ENCODE measurements at places on chromosomes 4 and X.

DNA sequence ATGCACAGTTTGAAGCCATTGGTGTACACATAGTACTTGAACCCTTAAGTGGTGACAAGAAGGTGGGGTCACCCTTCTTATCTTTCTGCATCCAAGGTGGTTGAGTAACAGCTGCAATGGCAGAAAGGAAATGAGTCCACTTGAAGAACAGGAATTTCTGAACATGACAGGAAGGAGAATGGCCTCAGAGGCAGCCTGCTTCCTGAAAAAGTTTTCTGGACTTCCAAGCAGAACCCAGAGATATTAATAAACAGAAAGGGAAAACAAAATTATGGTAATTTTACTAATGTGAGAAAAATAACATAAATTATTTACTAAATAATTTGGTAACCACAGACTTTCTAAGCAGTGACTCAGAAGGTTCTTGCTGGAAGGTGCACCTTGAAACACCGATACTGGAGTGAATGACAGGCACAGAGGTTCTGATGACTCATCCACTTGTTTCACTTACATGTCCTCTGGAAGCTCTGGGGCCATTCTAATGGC, 119.9 kb upstream of the HS3ST1 start:
- no peak for DNase-seq

- DNase-seq: no peak
Observed at GRCh38 chr4:24867251-24867650, 45.6 kb downstream of the CCDC149 start.

DNA sequence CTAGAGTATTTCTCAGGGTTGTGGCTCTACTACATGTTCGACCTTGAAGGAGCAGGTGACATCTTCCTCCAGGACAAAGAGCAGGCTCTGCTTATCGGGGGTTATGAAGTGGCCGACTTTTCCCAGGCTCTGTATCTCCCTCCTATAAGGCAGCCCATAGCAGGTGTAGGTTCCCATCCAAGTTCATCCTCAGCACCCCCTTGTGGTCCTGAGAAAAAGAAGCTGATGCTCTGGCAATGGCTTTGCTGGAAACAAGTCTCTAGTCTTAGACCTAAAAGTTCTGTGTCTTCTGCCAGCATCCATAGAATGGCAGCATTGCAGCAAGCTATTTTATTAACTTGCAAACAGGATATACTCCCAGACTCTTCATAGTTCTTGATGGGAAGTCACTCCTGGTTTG, 836.6 kb upstream of the PRKX start:
- DNase-seq: no peak

- DNase-seq: no peak
Observed at GRCh38 chr4:26022346-26023202, 108.6 kb downstream of the SMIM20 start.

- DNase-seq: no peak
Observed at GRCh38 chrX:55489314-55490009, at the start of gene USP51. Gene USP51 (minus strand): TSS chrX:55489848. CDS start chrX:55488939, 909 bp downstream.

DNA sequence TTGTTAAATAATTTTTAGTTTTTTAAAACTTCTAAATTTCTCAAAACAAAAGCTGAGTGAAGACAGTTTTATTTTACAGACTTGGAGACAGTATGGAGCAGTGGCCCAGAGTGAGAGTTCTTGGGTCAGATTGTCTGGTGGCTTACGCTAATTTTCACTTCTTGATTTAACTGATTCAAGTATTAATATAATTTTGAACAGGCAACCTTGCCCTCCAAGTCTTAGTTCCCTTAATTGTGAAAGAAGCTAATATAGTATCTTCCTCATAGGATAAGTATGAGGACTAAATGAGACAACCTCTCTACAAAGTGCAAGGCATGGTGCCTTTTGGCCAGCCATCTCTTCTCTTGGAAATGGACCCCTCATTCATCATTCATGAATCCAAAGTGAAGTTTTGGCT, 25.4 kb downstream of the ATP7A start:
- DNase-seq: no peak

- no peak for DNase-seq
Observed at GRCh38 chrX:71099736-71100135, 4.1 kb downstream of the FOXO4 start.

GRCh38 chr4:54213761-54214160, 15.3 kb upstream of the PDGFRA start:
- DNase-seq: no peak

- DNase-seq: no peak
Observed at GRCh38 chr4:152038238-152038637, 277.4 kb upstream of the GATB start.

DNA sequence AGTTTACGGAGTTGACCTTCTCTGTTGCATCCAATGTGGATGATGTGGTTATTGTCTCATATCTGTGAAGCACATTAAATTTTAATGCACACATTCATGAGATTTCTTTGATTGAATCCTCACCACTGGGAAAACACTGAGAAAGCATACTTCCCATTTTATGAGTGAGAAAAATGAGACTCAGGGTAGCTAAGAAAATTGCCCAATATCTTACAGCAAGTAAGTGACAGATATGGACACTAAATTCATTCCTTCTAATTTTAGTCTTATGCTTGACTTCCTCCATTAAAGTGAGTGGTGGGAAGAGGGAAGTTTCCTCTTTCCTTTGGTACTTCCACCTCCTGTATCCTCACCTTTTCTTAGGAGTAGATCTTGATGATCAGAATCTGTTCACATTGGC, 504.8 kb upstream of the BOD1L1 start:
- DNase-seq: no peak

DNA sequence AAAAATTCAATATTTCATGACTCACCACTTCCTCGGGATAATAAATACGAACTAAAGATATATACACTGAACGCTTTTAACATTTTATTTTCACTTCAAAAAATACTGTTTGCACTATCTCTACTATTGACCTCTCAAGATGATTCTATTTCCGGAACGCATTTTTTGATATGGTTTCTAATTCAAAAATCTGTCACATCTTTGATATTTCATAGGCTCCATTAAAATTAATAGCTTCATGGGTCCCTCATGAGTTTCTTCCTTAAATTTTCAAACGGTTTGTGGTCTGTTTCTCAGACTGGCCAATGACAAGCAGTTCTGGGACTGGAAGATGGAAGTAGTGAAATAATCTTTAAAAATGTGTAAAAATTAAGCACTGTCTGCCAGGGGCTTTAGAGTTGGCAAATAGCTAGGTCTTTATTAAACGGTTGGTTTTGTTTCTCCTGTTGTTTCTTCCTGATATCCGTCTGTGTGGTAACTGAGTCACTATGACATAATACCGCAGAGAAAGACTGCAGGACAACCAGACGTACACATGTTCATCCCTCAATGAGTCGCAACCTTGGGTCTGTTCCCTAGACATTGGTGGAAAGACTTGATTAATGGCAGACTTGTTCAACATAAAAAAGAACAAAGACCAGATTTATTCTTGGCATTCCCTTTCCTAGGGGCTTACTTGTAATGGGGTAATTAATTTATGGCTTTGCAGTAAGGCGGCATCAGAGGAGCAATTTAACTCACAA, 133.8 kb downstream of the PALLD start:
- no peak for DNase-seq

DNA sequence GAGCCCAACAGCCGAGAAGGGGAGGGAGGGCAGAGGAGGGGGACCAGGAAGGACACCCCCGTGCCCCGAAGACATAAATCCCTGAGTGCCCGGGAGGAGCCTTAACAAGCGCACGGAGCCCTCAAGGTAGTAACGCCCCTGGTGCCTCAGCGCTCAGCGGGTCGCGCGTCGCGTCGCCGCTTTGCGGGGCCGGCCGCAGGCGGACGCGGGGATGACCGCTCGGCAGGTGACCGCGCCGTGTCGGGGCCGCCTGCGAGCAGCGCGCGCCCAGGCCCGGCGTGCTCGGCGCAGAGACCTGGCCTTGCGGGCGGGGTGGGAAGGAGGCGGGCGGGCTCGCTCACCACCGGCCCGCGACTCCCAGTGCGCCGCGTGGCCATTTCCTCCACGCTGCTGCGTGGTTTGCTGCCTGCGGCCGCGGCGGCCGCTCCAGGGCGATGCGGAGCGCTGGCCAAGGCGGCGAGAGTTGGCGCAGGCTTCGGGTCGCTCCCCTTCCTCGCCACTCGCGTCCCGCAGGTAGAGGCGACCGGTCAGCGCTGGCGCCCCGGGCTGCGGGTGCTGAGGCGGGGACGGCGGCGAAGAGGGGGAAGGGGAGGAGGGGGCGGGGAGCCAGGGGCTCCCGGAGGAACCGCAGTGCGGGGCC, 632 bp downstream of the CCSER1 start:
- no peak for DNase-seq

- DNase-seq: no peak
Observed at GRCh38 chr4:101022151-101023024, 324.9 kb downstream of the PPP3CA start.
